ENCODE measurements at places on chromosomes 2 and 18. TPM values are rescaled to one million over a fixed set of nuclear protein-coding genes. Genes with fewer than 3 reads are reported as not detected.

GRCh38 chr18:67599277-67599676, 82.8 kb upstream of the DSEL start:
- DNase-seq, result no peak
- no peaks in the 10 kb centered on the region for H3K36me3 ChIP-seq
- H3K27me3 ChIP-seq, result no peaks in the 10 kb centered on the region
- no peak overlapping the region for H3K27ac ChIP-seq
- H3K4me3 ChIP-seq, result no peak overlapping the region

- H3K27ac ChIP-seq, result no peak overlapping the region
- no peak for DNase-seq
- no peak overlapping the region for H3K4me3 ChIP-seq
- no peaks in the 10 kb centered on the region for H3K27me3 ChIP-seq
- no peaks in the 10 kb centered on the region for H3K4me1 ChIP-seq
These were observed 7.0 kb downstream of the NCKAP5 start for GRCh38 chr2:133561045-133561852.

- DNase-seq, result no peak
- H3K4me3 ChIP-seq, result no peak overlapping the region
- H3K27ac ChIP-seq, result peak overlapping the region; percentile 74
- no peaks in the 10 kb centered on the region for H3K36me3 ChIP-seq
- no peaks in the 10 kb centered on the region for H3K4me1 ChIP-seq
- H3K27me3 ChIP-seq, result no peaks in the 10 kb centered on the region
These were observed 97.1 kb upstream of the RMDN2 start for GRCh38 chr2:37827911-37828511.

- H3K36me3 ChIP-seq, result no peaks in the 10 kb centered on the region
- no peaks in the 10 kb centered on the region for H3K27me3 ChIP-seq
- no peak overlapping the region for H3K27ac ChIP-seq
- H3K4me3 ChIP-seq, result no peak overlapping the region
- DNase-seq, result no peak
These were observed 678.3 kb downstream of the NYAP2 start for GRCh38 chr2:226077841-226078240.

DNA sequence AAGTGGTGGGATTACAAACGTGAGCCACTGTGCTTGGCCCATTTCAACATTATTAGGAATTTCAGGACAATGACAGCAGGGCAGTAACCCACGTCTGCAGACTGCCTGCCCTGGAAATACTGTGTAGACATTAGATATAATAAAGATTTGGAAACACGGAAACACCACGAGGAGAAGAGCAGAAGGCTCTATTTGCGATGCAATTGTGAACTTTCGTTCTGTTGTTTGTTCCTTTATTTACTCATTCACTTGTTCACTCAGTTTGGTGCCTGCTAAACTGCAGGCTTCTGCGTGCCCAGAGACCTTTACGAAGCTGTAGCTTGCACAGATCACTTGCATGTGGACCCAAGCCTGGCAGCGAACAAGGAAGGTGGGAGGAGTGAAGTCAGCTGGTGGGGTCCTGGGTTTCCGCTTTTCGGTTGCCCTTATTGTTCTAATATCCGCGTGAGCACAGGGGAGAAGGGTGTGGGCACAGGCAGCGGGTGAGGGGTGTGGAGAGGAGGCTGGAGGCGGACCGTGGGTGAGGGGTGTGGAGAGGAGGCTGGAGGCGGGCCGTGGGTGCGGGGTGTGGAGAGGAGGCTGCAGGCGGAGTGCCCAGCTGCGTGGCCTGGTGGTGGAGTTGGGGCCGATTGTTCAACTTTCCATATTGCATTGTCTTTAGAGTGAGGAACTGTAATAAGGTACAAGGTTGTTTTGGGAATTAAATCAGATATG, 3.4 kb downstream of the COLEC11 start:
- H3K4me1 ChIP-seq, result no peaks in the 10 kb centered on the region
- no peak for DNase-seq
- H3K27me3 ChIP-seq, result no peaks in the 10 kb centered on the region
- no peak overlapping the region for H3K4me3 ChIP-seq
- H3K27ac ChIP-seq, result no peak overlapping the region
- H3K36me3 ChIP-seq, result no peaks in the 10 kb centered on the region

- no peaks in the 10 kb centered on the region for H3K36me3 ChIP-seq
- no peak overlapping the region for H3K4me3 ChIP-seq
- H3K27ac ChIP-seq, result no peak overlapping the region
- DNase-seq, result no peak
These were observed 228.0 kb upstream of the SALL3 start for GRCh38 chr18:78751664-78752063.

- no peaks in the 10 kb centered on the region for H3K4me1 ChIP-seq
- DNase-seq, result no peak
- H3K27me3 ChIP-seq, result no peaks in the 10 kb centered on the region
- no peaks in the 10 kb centered on the region for H3K36me3 ChIP-seq
- H3K4me3 ChIP-seq, result no peak overlapping the region
These were observed 88.5 kb upstream of the RANBP2 start for GRCh38 chr2:108630567-108631405.

GRCh38 chr2:74238879-74239278, 40.5 kb downstream of the MTHFD2 start:
- DNase-seq, result no peak
- no peak overlapping the region for H3K27ac ChIP-seq
- H3K4me3 ChIP-seq, result no peak overlapping the region
- no peaks in the 10 kb centered on the region for H3K36me3 ChIP-seq
- H3K4me1 ChIP-seq, result no peaks in the 10 kb centered on the region
- no peaks in the 10 kb centered on the region for H3K27me3 ChIP-seq

- no peaks in the 10 kb centered on the region for H3K36me3 ChIP-seq
- H3K4me1 ChIP-seq, result no peaks in the 10 kb centered on the region
- H3K27me3 ChIP-seq, result no peaks in the 10 kb centered on the region
- H3K4me3 ChIP-seq, result no peak overlapping the region
- no peak overlapping the region for H3K27ac ChIP-seq
- no peak for DNase-seq
These were observed 79.2 kb upstream of the MSH2 start for GRCh38 chr2:47323822-47324171.

- H3K4me3 ChIP-seq, result no peak overlapping the region
- H3K27me3 ChIP-seq, result no peaks in the 10 kb centered on the region
- no peak overlapping the region for H3K27ac ChIP-seq
- H3K4me1 ChIP-seq, result no peaks in the 10 kb centered on the region
- DNase-seq, result no peak
These were observed 533.4 kb downstream of the ERBB4 start for GRCh38 chr2:212005085-212005671.

DNA sequence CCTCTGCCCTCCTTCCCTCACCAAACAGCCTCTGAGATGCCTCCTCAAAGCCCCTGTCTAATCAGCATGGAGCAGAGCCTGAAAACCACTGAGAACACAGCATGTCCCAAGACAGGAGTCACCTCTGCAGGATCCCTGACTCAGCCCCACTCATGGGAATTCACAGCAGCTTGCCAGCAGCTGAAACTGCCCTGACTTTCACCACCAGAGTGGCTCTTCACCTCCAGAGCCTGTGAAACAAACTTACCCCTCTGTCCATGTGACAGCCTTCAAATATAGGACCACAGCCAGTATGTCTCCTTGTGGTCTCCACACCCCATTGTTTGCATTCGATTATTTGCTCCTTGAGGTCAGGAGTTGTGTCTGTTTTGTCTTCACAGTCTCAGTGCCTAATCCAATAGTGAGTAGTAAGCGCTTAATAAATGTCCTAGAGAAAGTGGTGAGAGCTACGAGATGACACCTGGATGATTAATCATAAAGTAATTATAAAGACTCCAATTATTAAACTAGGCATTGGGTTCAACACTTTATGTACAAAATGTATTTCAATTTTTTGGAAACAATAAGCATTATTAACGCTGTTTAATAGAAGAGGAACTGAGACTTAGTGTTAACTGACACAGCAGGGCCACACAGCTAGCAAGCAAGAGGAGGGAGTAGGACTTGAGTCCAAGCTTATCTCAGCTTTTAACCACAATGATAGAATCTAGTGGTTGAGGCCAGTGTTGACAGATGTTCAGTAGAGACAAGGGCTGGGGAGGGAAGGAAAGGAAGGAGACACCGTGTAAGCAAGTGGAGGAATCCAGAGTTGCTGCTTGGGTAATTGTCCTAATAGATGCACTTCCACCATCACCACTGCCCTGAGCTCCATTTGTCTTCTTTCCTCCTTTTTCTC, 358.7 kb upstream of the TNP1 start:
- no peak overlapping the region for H3K27ac ChIP-seq
- H3K27me3 ChIP-seq, result no peaks in the 10 kb centered on the region
- no peaks in the 10 kb centered on the region for H3K36me3 ChIP-seq
- DNase-seq, result no peak
- H3K4me3 ChIP-seq, result no peak overlapping the region
- no peaks in the 10 kb centered on the region for H3K4me1 ChIP-seq

- no peaks in the 10 kb centered on the region for H3K27me3 ChIP-seq
- no peaks in the 10 kb centered on the region for H3K4me1 ChIP-seq
- no peak for DNase-seq
- no peak overlapping the region for H3K27ac ChIP-seq
- no peak overlapping the region for H3K4me3 ChIP-seq
These were observed 106.4 kb downstream of the VAPA start for GRCh38 chr18:10020171-10020570.

GRCh38 chr18:48133671-48134251, 203.3 kb upstream of the SMAD2 start:
- H3K27ac ChIP-seq, result peak overlapping the region; percentile 55
- no peak overlapping the region for H3K4me3 ChIP-seq
- H3K27me3 ChIP-seq, result no peaks in the 10 kb centered on the region
- no peaks in the 10 kb centered on the region for H3K36me3 ChIP-seq
- DNase-seq, result no peak

GRCh38 chr2:191711621-191712020, 33.7 kb downstream of the NABP1 start:
- no peak overlapping the region for H3K4me3 ChIP-seq
- no peaks in the 10 kb centered on the region for H3K27me3 ChIP-seq

DNA sequence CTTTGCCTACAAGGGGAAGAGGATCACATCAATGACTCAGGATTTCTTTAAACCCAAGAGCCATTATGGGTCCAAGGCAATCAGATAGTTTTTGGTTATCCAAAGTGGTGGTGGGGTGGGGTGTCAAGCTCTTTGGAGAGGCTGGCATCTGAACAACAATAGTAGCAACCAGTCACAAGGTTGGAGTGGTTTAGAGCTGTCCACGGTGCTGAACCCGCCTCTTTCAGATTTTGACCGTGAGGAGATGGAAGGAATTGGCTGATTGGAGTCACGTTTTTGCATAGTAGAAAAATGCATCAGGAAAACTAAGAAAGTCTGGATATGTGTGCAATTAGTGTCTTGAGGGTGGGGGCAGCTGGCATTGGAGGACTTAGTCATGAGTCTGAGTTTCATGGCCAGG, 159.9 kb downstream of the LOXHD1 start:
- no peak overlapping the region for H3K4me3 ChIP-seq
- H3K27me3 ChIP-seq, result no peaks in the 10 kb centered on the region
- H3K4me1 ChIP-seq, result no peaks in the 10 kb centered on the region
- DNase-seq, result no peak
- no peaks in the 10 kb centered on the region for H3K36me3 ChIP-seq

GRCh38 chr2:47686018-47686417, 96.9 kb upstream of the MSH6 start:
- H3K4me1 ChIP-seq, result no peaks in the 10 kb centered on the region
- no peaks in the 10 kb centered on the region for H3K27me3 ChIP-seq
- H3K4me3 ChIP-seq, result no peak overlapping the region
- H3K27ac ChIP-seq, result no peak overlapping the region
- no peak for DNase-seq

- no peaks in the 10 kb centered on the region for H3K27me3 ChIP-seq
- H3K27ac ChIP-seq, result no peak overlapping the region
- no peak for DNase-seq
- no peaks in the 10 kb centered on the region for H3K36me3 ChIP-seq
These were observed 141.3 kb upstream of the IL1R2 start for GRCh38 chr2:101850450-101850849.

- H3K36me3 ChIP-seq, result no peaks in the 10 kb centered on the region
- DNase-seq, result no peak
- H3K4me3 ChIP-seq, result no peak overlapping the region
- H3K27me3 ChIP-seq, result no peaks in the 10 kb centered on the region
These were observed 18.1 kb upstream of the SERPINB2 start for GRCh38 chr18:63869374-63869773.

GRCh38 chr2:139529080-139529479, 748.9 kb upstream of the NXPH2 start:
- no peak overlapping the region for H3K4me3 ChIP-seq
- H3K36me3 ChIP-seq, result no peaks in the 10 kb centered on the region
- H3K27ac ChIP-seq, result no peak overlapping the region
- no peaks in the 10 kb centered on the region for H3K27me3 ChIP-seq
- no peak for DNase-seq

GRCh38 chr2:22020091-22020742, 896.4 kb downstream of the TDRD15 start:
- no peaks in the 10 kb centered on the region for H3K27me3 ChIP-seq
- no peak for DNase-seq
- no peak overlapping the region for H3K27ac ChIP-seq
- no peak overlapping the region for H3K4me3 ChIP-seq
- no peaks in the 10 kb centered on the region for H3K36me3 ChIP-seq

- peak overlapping the region; percentile 54 for H3K27ac ChIP-seq
- H3K4me1 ChIP-seq, result no peaks in the 10 kb centered on the region
- peak overlapping the region; percentile 30 for H3K4me3 ChIP-seq
- H3K27me3 ChIP-seq, result no peaks in the 10 kb centered on the region
- no peak for DNase-seq
- no peaks in the 10 kb centered on the region for H3K36me3 ChIP-seq
These were observed 83.0 kb upstream of the CHRNA1 start for GRCh38 chr2:174846941-174847938.

Gene CCDC148
- not detected for total RNA-seq

Gene SERPINB3
- total RNA-seq, result not detected

Gene NYAP2
- total RNA-seq, result not detected

Gene THSD7B
- total RNA-seq, result not detected

Gene SLC5A7
- not detected for total RNA-seq

Gene FSHR
- not detected for total RNA-seq

Gene CRYBA2
- not detected for total RNA-seq

Gene TAF1B
- total RNA-seq, result 6.5 TPM

Gene GAL3ST2
- total RNA-seq, result 0.21 TPM

Gene MC4R
- total RNA-seq, result 0.41 TPM

Gene TXNDC2
- total RNA-seq, result not detected

Gene LIMS3
- total RNA-seq, result not detected

Gene NEURL3
- total RNA-seq, result not detected

Gene IL1RL1
- 12.3 TPM for total RNA-seq

Gene SGPP2
- under 0.01 TPM for total RNA-seq

Data from uterus (tissue), 4 donors.